Heart right ventricle (tissue), 16 donors: ENCODE measurements at places on chromosomes 4 and X.

DNA sequence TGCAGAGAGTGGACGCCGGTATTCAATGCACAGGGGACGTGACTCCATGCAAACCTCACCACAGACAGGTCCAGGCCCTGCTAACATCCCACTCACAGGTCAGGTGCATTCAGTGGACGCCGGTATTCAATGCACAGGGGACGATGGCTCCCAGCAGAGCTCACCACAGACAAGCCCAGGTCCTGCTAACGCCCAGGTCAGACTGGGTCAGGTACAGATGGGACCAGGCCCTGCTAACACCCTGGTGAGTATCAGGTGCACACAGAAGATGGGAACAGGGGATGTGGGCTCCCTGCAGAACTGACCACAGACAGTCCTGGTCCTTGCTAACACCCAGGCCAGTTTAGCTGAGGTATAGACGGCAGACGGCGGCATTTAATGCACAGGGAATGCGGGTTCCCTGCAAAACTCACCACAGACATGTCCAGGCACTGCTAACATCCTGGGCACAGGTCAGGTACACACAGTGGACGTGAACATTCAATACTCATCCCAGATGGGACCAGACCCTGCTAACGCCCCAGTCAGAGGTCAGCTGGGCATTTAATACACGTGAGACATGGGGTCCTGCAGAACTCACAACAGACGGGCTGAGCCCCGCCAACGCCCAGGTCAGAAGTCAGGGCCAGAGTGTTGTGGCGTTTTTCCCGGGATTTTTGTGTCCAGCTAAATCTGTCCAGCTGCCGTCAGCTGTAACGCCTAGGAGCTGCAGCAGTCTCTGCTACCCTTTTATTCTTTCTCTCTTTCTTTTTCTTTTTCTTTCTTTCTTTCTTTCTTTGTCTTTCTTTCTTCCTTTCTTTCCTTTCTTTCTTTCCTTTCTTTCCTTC, 99.2 kb downstream of the SHOX start:
- H3K36me3 ChIP-seq, result no peaks in the 10 kb centered on the region
- H3K27me3 ChIP-seq, result no peaks in the 10 kb centered on the region
- no peaks in the 10 kb centered on the region for H3K4me1 ChIP-seq
- no peak overlapping the region for H3K27ac ChIP-seq

DNA sequence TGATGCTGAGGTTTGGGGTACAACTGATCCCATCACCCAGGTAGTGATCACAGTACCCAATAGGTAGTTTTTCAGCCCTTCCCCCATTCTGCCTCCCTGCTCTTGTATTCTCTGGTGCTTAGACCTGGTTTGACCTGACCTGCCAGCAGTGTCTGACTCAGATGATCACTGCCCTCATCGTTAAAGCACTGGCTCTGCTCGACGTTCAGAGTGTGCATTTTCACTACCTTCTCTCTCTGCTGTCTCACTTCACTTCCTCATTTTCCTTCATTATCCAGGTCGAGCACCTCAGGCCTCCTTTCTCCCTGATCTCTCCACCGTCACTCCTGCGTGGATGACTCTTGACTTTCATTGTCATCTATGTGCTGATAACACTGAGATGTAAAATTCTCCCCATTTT, 83.6 kb downstream of the PARM1 start:
- no peak overlapping the region for H3K27ac ChIP-seq
- no peaks in the 10 kb centered on the region for H3K36me3 ChIP-seq
- no peaks in the 10 kb centered on the region for H3K27me3 ChIP-seq
- no peak for DNase-seq
- H3K4me3 ChIP-seq, result no peak overlapping the region
- peaks cover 25% of the 10 kb centered on the region for H3K4me1 ChIP-seq

- no peak for DNase-seq
- H3K4me3 ChIP-seq, result no peak overlapping the region
- no peak overlapping the region for H3K27ac ChIP-seq
- H3K4me1 ChIP-seq, result no peaks in the 10 kb centered on the region
- no peaks in the 10 kb centered on the region for H3K36me3 ChIP-seq
- no peaks in the 10 kb centered on the region for H3K27me3 ChIP-seq
These were observed 89.8 kb downstream of the FBXO8 start for GRCh38 chr4:174193438-174194374.

DNA sequence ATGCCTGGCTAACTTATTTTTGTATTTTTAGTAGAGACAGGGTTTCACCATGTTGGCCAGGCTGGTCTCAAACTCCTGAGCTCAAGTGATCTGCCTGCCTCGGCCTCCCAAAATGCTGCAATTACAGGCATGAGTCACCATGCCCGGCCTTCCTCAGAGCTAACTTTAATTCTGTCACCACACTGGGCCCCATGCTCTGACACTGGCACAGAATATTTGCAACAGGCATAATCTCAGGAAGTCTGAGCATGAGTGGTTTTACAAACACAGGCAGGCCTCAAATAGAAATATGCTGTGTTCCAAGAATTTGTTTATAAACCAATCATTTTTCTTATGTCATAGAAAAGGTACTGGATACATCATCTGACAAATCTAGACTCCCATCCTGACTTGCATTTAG, 32.7 kb upstream of the FAM9C start:
- H3K36me3 ChIP-seq, result no peaks in the 10 kb centered on the region
- DNase-seq, result no peak
- H3K27me3 ChIP-seq, result no peaks in the 10 kb centered on the region
- H3K4me3 ChIP-seq, result no peak overlapping the region
- H3K4me1 ChIP-seq, result peaks cover 32% of the 10 kb centered on the region

DNA sequence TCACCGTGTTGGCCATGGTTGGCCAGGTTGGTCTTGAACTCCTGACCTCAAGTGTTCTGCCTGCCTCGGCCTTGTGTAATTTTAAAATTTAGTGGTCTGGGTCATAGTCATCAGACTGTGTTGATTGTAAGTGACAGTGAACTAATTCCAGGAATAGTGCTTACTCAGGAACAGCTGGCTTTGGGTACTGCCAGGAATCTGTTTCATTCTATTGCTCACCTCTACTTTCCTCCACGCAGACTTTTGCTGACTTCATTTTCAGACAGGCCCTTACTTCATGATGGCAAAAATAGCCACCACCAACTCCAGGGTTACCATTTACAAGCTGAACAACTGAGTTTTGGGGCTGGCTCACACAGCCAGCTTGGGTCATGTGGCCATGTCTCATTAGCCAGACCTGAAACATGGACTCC, 54.6 kb downstream of the FNIP2 start:
- no peak for DNase-seq
- peaks cover 88% of the 10 kb centered on the region for H3K4me1 ChIP-seq
- H3K27me3 ChIP-seq, result no peaks in the 10 kb centered on the region
- H3K36me3 ChIP-seq, result no peaks in the 10 kb centered on the region
- peak overlapping the region; percentile 83 for H3K27ac ChIP-seq

DNA sequence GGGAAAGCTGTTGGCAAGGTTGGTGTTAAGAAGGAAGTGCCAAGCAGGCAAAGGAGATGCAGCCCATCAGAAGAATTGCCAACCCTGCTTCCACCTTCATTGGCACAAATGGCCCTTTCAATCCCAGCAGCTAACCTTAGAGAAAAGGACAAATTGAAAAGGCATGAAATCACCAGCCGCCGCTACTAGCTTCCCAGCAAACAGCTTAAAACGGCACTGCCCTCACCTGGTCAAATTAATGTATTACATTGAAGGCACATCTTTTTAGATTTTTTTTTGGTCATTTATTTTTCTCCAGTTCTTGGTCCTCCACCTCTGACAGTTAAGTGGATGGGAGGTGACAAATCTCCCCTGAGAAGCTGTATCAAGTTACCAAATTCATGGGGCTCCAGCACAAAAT, 51.0 kb upstream of the NHSL2 start:
- H3K27me3 ChIP-seq, result no peaks in the 10 kb centered on the region
- H3K4me3 ChIP-seq, result no peak overlapping the region
- no peaks in the 10 kb centered on the region for H3K36me3 ChIP-seq

- no peak for DNase-seq
- H3K27me3 ChIP-seq, result no peaks in the 10 kb centered on the region
- peaks cover 6% of the 10 kb centered on the region for H3K36me3 ChIP-seq
- H3K4me1 ChIP-seq, result peaks cover 2% of the 10 kb centered on the region
These were observed 136.6 kb upstream of the SPRY1 start for GRCh38 chr4:123259676-123260646.

DNA sequence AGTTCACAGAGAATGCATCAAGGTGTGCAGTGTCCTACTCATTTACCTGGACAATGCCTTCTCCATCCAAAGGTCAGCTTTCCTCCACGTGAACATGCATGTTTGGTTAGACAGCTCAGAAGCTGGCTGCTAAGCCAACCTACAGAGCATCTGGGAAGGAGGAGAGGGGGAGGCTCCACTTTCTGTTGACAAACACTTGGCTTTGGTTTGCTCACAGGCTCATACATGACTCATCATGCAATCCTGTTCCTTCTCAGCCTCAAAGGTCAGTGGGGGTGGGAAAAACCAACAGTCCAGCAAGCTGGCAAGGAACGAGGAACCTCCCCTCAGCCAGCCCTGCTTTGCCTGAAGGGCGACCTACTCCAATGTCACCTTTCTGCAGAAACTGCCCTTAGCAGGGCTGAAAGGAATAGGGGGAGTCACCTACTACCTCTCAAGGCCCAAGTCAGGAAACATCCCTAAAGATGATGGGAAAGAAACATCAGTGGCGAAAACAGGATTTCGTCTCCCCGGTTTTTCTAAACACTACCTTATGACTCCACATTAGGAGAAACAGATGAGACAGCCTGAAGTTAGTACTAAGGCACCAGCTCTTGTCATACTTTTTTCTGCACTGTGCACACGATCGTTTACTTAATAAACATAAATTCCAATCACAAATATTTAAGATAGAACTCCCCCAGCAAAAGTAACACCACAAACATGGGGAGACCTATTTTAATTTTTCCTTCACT, 37.9 kb downstream of the RELL1 start:
- H3K36me3 ChIP-seq, result peaks cover 21% of the 10 kb centered on the region
- DNase-seq, result peak; percentile 75
- H3K4me3 ChIP-seq, result no peak overlapping the region
- peak overlapping the region; percentile 66 for H3K27ac ChIP-seq
- no peaks in the 10 kb centered on the region for H3K27me3 ChIP-seq

GRCh38 chr4:107363125-107363524, 327.0 kb upstream of the DKK2 start:
- DNase-seq, result no peak
- no peak overlapping the region for H3K27ac ChIP-seq
- H3K4me3 ChIP-seq, result no peak overlapping the region
- H3K4me1 ChIP-seq, result no peaks in the 10 kb centered on the region
